ENCODE measurements at places on chromosomes 5 and 9.

- no peaks in the 10 kb centered on the region for H3K36me3 ChIP-seq
- no peaks in the 10 kb centered on the region for H3K4me1 ChIP-seq
- H3K27me3 ChIP-seq: no peaks in the 10 kb centered on the region
- peak overlapping the region; percentile 6 for H3K4me3 ChIP-seq
- H3K27ac ChIP-seq: no peak overlapping the region
- no peak for DNase-seq
Observed at GRCh38 chr9:114503009-114503408, 2.3 kb downstream of the WHRN start.

- peaks cover 87% of the 10 kb centered on the region for H3K36me3 ChIP-seq
- DNase-seq: no peak
- no peaks in the 10 kb centered on the region for H3K4me1 ChIP-seq
- H3K4me3 ChIP-seq: no peak overlapping the region
Observed at GRCh38 chr9:134152022-134152448, 12.3 kb downstream of the RNU6ATAC start.

- H3K36me3 ChIP-seq: no peaks in the 10 kb centered on the region
- no peak overlapping the region for H3K27ac ChIP-seq
- DNase-seq: no peak
- no peak overlapping the region for H3K4me3 ChIP-seq
Observed at GRCh38 chr9:135023088-135023785, 64.2 kb upstream of the OLFM1 start.

DNA sequence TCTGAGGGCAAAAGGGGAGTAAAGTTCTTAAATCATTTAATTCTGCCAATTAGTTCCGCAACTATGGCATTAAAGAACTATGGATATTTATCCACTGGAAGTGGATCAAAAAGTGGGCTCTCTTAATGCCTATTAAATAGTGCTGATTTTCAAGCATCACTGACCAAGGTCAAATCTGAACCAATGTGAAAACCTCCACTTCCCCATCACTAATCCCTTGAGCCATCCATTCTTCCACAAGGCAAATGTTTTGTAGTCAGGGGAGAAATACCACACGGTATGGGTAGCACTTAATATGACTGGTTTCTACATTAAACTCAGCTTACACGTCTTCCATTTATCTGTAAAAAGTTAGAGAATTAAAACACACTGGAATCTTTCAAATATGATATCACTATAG is 57.6 kb downstream of the MLLT3 start:
- H3K4me1 ChIP-seq: no peaks in the 10 kb centered on the region
- no peak for DNase-seq
- no peaks in the 10 kb centered on the region for H3K36me3 ChIP-seq

DNA sequence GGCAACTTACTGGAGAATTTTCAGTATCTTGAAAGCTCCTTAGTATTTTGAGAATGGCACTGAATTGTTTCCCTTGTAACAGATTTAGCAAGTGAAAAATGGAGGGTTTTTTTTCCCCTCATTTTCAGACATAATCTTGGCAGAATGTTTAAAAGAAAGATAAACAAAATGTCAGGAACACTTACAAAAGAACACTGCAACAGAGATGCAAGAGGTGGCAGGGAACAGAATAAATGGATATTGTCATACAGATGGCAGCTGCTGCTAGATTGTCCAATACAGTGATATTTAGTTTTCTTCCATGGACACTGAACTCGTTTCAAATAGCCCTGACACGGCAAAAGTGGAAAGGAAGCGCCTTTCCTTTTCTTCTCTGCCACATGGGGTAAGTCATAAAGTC is 76.9 kb upstream of the ZNF608 start:
- no peaks in the 10 kb centered on the region for H3K36me3 ChIP-seq
- H3K27me3 ChIP-seq: no peaks in the 10 kb centered on the region
- H3K4me1 ChIP-seq: no peaks in the 10 kb centered on the region
- H3K27ac ChIP-seq: no peak overlapping the region

GRCh38 chr5:102153003-102153759 is 142.9 kb downstream of the SLCO4C1 start:
- no peaks in the 10 kb centered on the region for H3K4me1 ChIP-seq
- no peak overlapping the region for H3K4me3 ChIP-seq
- H3K36me3 ChIP-seq: no peaks in the 10 kb centered on the region
- no peaks in the 10 kb centered on the region for H3K27me3 ChIP-seq
